Gastroesophageal sphincter (tissue), 4 donors: ENCODE measurements at places on chromosomes 2 and 18. TPM values are rescaled to one million over a fixed set of nuclear protein-coding genes. Genes with fewer than 3 reads are reported as not detected.

GRCh38 chr2:231169488-231169887 is 28.9 kb upstream of the ARMC9 start:
- ATAC-seq = no peak

DNA sequence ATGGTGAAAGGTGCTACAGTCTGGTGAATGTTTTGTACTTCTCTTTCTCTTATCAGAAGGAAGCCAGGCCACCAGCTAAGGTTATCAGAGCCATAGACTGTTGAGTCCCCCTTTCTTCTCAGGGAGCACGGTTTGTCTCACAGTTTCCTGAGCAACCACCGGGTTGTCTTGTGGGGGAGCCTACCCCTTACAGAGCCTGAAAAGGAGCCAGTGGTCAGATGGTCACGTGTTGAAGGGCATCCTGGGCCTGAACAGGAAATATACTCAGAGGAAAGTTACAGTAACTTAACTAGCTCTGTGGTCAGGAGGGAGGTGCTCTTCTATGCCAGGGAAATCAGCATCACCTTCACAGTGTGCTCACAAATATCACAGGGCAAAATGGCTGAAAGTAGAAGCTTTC is 11.6 kb downstream of the CD28 start:
- peak; percentile 25 for ATAC-seq

- ATAC-seq = no peak
Measured at GRCh38 chr2:171271386-171271785, 110.7 kb upstream of the TLK1 start.

- ATAC-seq = no peak
Measured at GRCh38 chr2:120740765-120741524, 5.3 kb downstream of the GLI2 start.

DNA sequence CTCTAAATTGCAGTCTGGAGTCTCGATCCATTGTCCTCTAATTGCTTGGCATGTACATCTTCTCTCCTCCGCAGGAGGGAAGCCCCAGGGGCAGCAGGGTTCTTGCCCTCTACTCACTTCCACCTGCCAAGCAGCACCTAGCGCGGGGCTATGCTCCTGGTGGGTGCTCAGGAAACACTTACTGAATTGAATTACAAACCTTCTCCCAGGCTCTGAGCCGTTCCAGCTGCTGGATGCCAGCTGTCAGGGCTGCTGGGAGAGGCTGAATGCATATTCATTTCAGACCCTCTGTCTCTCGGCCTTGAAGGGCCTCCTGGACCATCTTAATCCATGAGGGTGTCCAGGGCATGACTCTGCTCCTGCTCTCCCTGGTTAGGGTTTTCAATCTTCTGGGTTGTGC is 94.0 kb downstream of the CELF4 start:
- no peak for ATAC-seq

GRCh38 chr2:18849841-18850578 is 260.6 kb upstream of the NT5C1B start:
- ATAC-seq = no peak

The CROCC2 gene
- not detected for total RNA-seq
